ENCODE measurements at places on chromosomes 2 and 18.

DNA sequence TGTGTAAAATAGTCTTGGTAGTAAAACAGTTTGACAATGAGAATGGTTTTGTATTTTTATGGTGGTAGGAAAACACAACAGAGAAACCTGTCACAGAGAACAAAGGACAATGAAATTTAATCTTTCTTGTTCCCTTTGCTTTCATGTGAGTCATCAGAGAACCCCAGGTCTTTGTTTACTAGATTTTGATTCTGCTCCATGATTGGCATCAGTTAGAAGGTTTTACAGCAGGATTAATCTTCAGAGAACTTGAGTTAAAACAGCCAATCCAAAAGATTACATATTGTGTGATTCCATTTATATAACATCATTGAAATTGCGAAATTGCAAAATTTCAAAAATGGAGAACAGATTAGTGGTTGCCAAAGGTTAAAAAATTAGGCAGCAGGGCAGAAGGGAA, 2.5 kb downstream of the APLF start:
- DNase-seq = peak; percentile 14

GRCh38 chr18:28150925-28151324, 26.0 kb downstream of the CDH2 start:
- DNase-seq = no peak

GRCh38 chr2:228374741-228375140, 193.3 kb upstream of the SPHKAP start:
- DNase-seq = peak; percentile 1

GRCh38 chr2:84052913-84053312, 406.2 kb downstream of the SUCLG1 start:
- no peak for DNase-seq

DNA sequence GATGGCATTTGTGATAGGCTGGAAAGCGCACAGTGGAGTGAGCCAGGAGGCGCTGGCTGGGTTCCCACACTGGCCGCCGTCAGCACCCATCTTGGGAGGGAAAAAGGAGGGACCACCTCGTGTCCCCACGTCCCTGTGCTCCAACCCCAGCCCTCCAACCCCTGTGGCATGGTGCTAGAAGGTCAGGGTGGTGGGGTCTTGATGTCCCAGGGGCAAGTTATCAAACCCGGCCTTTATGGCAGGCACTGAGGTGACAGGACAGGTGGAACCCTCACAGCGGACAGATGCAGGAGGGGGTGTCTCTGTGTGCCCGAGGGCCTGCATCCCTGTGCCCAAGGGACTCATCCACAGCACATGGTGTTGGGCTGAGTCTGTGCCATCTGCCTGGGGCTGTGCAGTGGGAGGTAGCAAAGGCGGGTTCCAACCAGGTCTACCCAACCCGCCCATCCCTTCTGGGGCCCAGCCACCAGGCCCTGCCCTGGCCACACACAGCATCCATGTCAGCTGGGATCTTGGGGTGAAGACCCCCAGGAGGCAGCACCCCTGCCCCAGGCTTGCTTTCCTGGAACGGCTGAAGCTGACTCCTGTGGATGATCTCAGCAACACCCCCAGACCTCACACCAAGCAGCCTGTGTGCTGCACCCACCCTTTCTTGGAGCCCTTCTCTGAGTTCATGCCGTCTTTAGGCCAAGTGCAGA, 246.1 kb downstream of the NDUFA10 start:
- DNase-seq = no peak

DNA sequence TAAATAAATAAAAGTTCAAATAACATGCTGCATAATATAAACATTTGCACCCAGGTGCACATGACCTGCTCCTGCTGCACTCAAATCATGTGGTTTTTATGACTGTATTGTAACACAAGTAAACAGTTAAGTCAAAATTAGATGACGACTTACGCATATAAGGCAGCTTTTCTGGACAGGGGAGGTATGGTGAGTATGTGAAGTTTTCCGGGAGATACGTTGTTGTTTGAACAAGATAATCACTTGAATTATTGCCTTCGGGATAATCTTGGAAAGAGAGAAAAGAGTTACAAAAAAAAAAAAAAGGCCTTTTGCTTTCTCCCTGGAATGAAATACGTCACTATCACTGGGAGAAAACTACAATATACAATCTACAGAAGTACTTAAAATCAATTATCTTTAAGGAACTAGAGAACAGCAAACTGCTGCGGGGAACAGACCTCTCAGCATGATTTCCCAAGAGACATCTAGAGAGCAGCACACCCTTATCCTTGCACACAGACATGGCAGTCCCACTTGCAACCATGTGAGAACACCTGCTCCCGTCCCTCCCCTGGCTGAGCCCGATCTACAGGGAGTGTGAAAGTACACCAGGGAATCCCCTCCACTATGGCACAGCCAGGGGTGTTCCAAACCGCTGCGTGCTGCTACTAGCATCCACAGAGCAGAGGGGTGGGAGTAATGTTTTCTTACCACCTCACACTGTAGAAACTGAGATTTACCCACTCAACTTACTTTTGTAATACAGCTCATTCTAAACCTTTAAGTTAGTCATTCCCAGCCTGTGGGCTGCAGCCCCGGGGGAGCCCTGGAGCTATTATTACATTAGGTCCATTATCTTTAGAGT, 26.3 kb downstream of the B4GALT6 start:
- no peak for DNase-seq
